A673 (cell line): ENCODE measurements at places on chromosomes 3 and 15. TPM values are rescaled to one million over a fixed set of nuclear protein-coding genes. Genes with fewer than 3 reads are reported as not detected.

GRCh38 chr3:188526057-188526456, 372.1 kb downstream of the LPP start:
- no peak for DNase-seq

GRCh38 chr3:178067721-178068120, 468.5 kb upstream of the KCNMB2 start:
- DNase-seq: no peak

- no peak for DNase-seq
Measured at GRCh38 chr3:158801201-158801600, 653 bp upstream of the MFSD1 start.

DNA sequence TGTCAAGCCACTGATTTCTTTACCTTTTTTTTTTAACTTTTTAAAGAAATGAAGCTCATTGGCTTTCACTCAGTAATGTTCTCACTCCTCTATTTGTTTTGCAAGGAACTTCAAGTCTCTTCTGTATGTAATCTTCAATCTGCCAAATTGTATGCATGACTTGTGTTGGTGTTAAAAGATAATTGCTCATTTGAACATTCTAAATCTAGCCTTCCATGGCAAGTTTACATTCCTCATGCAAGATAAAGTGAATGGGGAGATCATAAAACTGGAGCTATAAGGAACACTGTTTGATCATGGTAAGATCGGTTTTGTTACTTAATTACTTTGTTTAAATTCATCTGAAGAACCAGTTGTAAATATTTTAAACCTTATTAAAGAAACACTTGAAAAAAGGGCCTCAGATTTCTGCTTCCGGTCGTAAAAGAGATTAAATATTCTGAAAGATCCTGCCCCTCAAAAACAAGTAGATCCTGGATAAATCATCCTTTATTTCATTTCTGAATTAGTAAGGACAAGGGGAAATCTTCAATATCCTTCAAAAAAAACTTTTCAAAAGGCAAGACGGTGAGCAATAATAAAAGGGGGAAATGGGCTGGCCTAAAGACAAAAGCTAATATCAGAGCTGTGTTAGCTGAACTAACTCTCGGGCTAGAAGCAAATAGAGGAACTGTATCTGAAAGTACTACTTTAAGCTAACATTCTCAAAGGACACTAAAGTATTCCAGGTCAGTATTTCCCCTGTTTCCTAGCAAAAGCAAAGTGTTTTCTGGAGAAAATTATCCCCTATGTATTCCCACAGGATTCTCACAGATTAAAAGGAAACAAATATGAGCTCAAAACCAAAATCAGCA, 107.0 kb upstream of the ATP11B start:
- peak; percentile 63 for DNase-seq

- DNase-seq: no peak
Measured at GRCh38 chr15:61132211-61132610, 96.9 kb downstream of the RORA start.

DNA sequence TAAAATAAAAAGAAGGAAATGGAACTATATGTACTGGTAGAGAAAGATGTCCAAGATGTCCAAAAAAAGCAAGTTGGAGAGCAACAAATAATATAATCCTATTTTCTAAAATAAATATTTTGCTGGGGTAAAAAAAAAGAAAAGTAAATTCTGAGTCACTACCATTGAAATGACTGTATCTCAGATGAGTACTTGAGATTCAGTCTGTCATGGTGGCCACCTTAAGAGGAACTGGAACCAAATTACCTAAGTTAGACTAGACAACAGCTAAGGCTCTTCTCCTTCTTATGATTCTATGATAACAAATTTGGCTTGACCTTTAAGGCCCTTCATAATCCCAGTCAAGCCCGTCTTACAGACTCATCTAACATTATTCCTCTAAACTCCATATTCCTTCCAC, 270.6 kb upstream of the HES1 start:
- no peak for DNase-seq

DNA sequence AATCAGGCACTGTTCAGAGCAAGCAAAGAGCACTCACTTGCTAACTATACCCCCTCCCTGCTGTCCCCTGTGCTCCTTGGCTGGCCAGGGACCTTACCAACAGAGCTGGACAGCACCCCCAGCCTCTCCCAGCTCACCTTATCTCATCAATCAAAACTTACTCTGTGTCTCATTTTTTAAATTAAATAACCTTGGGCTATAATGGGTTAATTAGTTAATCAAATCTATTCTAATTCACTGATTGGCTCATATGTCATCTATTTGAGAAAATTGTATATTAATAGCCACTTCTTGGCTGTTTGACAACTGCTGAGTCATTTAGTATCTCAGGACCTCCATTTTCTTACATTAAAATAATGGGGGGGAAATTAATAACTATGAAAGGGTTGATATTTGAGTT, 22.9 kb downstream of the IL5RA start:
- DNase-seq: no peak

- no peak for DNase-seq
Measured at GRCh38 chr15:39699516-39700374, 82.9 kb downstream of the FSIP1 start.

SOX2 gene
- total RNA-seq: 62.0 and 64.3 TPM in 2 replicates

GRCh38 chr15:47331829-47332393, 385.4 kb upstream of the SEMA6D start:
- DNase-seq: peak; percentile 16

DNA sequence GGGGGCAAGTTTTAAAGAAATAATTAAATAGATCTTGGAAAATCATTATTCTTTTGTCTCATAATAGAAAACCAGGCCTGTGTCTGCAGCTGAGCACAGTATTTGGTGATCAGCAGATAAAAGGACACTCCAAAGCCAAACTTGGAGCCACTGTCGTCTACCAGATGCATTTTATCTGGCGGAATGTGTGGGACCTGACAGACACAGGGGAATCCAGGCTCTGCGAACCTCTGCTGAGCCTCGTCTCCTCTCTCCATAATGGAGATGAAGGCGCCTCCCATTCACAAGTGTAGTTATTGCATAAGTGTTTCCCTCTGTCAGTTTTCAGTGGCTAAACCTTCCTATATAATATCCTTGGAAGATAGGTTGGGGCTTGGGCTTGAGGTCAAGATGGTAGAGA, 42.1 kb downstream of the EEFSEC start:
- DNase-seq: no peak

DNA sequence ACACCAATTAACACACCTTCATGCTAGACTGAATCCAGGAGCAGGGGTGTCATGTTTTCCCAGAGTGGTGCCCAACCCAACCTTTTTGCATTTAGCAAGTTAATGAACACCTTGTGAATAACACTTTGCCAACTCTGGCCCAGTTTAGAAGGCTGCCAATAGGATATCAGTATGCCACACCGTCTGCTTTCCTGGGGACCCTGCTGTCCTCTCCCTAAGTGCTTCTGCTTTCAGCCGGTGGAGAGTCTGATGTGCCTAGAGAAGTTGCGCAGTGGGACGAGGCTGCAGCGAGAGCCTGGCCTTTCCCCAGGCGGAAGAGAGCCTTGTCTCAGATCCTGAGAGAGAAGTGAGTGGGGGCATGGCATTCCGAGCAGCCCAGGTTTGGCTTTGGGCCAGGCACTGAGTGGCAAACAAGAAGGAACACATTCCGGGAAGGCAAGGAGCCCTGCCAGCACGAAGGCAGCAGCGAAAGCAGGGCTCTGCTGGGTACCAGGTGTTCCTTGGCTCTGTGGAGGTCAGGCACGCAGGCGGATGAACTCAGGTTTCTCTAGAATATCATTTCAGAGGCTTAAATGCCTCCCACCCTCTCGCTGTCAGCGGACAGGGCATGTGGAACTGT, 36.9 kb downstream of the SENP8 start:
- DNase-seq: peak; percentile 54

- DNase-seq: no peak
Measured at GRCh38 chr3:73437828-73438227, 186.9 kb downstream of the PDZRN3 start.

DNA sequence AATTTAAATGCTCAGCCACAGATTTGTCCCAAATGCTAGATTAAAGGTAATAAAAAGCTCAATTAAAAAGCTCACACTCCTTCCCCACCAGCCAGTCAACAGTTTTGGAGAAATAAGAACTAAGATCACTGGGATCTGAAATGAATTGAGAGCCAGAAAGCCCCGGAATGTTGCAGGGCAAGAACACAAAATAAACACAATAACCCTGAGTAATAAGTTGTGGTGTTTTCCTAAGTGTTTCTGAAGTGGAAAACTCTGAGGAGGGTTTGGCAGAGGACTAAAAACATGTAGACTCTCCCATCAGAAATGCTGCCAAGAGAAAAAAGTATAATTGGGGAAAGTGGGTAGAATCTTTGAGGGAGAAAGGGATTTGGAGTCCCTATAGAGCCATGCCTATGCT, 127.8 kb downstream of the ABI3BP start:
- no peak for DNase-seq

GRCh38 chr15:25880411-25880810, 17.3 kb upstream of the ATP10A start:
- no peak for DNase-seq

RPL22L1 gene
- total RNA-seq: 31.3 and 41.5 TPM in 2 replicates

- no peak for DNase-seq
Measured at GRCh38 chr15:89551550-89551949, 23.7 kb upstream of the TICRR start.

DNA sequence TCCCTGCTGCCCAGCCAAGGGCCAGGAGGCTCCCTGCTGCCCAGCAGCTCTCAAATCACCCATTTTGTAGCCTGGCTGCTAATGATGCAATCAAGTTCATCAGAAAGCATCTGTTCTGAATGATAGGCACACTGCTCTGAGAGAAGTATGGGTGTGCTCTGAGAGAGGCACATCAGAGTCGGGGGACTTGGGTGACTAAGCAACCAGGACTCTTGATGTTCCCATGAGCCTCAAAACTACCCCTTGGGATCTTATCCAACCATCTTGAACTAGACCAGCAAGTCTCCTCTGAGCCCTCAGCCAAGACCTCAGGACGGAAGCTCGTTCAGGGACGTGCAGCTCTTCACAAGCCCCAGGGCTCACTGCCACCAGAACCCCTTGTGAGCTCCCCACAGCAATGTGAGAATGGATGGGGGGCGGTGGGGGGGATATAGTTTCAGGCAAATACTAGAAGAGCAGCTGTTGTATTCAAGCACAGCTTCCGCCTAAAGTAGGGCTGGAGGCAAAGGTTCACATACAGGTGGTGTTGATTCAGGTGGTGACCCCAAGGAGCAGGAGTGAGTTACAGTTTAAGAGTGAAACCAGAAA, 52.2 kb upstream of the HES1 start:
- DNase-seq: no peak

SAXO2 gene
- 1.5 and 1.9 TPM in 2 replicates for total RNA-seq

DNA sequence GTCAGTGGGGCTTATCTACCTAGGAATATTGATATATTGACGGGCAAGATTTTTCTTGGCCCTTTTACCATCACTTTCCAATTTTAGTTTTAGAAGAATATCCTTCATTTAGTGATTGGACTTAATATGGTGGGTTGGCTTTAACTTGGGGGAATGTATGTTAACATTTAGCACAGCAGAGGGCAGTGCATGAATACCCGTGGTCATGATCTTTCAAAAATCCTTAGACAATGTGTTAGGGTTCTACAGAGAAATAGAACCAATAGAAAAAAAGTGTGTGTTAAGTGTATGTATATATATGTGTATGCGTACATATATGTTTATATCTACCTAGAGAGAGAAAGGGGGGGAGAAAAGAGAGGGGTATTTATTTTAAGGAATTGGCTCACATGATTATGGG, 36.9 kb downstream of the GPR171 start:
- DNase-seq: no peak

DNA sequence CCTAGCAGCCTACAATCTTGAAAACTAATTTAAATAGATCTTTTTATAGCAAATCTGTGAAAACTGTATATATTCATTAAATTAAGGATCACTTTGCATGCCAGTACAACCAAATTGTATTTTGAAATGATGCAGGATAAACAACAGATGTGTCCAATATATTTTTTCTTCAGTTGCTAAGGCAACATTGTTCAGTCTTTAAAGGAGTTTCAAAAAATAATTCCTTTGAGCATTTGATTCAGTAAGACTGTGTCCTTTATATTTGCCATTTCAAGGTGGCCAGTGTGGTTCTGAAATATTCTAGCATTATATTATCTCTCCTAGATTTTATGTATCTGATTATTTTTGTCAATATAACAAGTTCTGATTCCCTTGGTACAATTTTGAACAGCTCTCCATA, 254.7 kb downstream of the PLOD2 start:
- no peak for DNase-seq

TGM4 gene
- total RNA-seq: 0.09 TPM in 1 of 2 replicates, not detected in the other

STRIT1 gene
- total RNA-seq: not detected in 2 replicates

ALDH1L1 gene
- total RNA-seq: 16.9 and 17.1 TPM in 2 replicates

P2RY1 gene
- total RNA-seq: 14.0 and 17.0 TPM in 2 replicates

ITGA11 gene
- 0.17 and 0.45 TPM in 2 replicates for total RNA-seq

DNA sequence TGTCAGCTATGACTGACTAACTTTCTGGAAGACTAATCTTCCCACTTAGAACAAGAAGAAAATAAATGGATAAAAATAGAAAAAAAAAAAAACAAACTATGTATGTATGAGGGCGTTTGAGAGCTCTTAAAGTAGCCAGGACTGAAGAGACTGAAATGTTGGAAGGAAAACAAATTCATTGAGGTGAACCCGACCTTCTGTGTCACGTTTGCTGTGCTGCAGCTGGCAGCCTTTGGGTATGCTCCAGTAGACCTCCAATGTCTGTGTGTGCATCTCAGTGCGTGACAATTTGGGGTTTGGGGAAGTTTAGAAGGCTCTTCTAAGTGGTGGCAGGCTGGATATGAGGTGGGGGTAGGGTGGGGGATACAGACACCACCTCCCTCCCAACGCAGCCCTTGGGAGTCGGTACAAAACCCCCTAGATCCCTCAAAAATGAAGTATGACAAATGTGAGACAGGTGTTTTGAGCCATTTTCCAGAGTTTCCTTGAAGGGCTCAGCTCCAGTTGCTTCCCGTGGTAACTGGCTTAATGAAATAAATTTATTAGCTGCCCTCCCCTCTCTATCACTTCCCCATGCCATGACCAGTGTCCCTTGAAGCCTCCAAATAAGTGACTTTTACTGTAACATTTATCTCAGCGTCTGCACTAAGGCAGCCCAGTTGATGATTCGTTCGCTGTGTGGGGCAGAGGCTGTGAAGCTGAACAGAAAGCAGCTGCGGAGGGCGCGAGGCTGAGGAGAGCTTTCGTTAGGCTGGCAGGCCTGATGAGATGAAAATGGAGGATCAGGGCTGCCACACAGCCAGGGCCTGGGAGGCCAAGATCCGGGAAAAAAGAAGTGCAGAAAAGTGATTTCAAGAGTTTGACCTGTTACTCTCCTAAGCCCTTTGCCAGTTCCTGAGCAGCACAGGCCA, 34.9 kb upstream of the GABRB3 start:
- no peak for DNase-seq

- DNase-seq: peak; percentile 87
Measured at GRCh38 chr15:45637552-45638033, 2.8 kb downstream of the SQOR start.

DNA sequence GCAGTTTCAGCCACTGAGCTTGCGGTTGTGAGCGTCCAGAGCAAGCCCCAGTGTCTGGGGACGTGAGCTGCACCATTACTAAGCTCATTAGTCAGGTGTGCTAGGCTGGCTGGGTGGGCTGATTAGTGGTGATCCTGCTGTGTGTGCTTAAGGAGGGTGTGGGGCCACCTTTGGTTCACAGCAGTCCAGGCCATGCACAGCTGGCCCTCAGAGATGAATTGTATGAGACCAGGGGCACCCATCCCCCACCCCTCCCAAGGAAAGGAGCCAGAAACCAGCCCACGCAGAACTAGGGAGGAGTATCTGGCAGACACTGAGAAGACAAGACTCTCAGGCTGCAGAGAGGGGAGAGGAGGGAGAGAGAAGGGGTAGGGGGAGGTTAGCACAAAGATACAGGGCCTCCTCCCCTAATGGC, 3.8 kb downstream of the TYRO3 start:
- DNase-seq: peak; percentile 23

- DNase-seq: peak; percentile 78
Measured at GRCh38 chr3:123652342-123652984, 67.6 kb upstream of the HACD2 start.
